ENCODE measurements at places on chromosomes 11 and 22. TPM values are rescaled to one million over a fixed set of nuclear protein-coding genes. Genes with fewer than 3 reads are reported as not detected.

The P2RY6 gene
- not detected for total RNA-seq

The BTBD18 gene
- not detected for total RNA-seq

The NEFH gene
- 7.5 TPM for total RNA-seq

The SLC22A9 gene
- total RNA-seq, result not detected

The KDM4E gene
- not detected for total RNA-seq

The MMP1 gene
- total RNA-seq, result not detected

- DNase-seq, result no peak
Observed at GRCh38 chr11:100636536-100636935, 50.6 kb upstream of the ARHGAP42 start.

- DNase-seq, result no peak
Observed at GRCh38 chr11:44763121-44763820, 36.5 kb downstream of the TSPAN18 start.

DNA sequence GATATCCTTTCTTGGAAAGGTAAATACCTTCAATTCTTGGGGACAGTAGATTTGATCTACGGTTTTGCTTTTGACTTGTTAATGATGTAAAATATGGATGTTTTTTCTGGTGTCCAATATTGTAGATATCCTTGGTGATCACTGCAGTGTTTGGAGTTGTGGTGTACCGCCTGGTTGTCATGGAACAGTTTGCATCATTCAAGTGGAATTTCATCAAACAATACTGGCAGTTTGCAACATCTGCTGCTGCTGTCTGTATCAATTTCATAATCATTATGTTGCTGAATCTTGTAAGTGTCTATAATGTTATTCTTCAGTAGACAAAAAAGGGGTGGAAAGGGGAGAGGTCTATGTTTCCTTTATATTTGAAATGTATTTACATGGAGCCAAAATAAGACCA, 27.4 kb upstream of the MUC15 start:
- no peak for DNase-seq

DNA sequence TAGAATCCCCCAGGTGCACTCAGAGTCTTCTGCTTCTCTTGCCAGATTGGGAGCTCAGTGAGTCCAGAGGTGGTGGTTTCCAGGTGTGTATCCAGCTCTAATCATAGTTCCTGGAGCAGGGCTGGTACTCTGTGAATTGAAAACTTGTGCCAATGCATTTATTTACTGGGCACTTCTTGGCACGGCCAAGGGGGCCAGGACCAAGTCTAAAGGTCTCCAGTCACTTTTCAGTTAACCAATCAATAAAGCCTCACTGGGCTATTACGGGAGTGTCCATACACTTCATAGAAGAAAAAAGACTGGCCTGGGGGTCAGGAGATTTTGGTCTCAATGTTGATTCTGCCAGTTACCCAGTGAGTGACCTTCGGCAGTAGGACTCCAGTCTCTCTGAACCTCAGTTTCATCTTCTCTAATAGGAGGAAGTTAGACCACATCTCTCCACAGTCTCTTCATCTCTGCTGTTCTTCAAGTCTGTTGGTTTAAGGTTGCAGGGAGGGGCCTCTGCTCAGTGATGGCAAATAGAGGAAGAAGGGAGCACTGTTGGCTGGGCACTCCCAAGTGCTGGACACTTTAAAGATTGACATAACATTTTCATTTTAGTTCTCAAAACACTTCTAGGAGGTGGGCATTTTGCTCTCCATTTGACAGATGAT, 188.5 kb upstream of the E2F8 start:
- no peak for DNase-seq

DNA sequence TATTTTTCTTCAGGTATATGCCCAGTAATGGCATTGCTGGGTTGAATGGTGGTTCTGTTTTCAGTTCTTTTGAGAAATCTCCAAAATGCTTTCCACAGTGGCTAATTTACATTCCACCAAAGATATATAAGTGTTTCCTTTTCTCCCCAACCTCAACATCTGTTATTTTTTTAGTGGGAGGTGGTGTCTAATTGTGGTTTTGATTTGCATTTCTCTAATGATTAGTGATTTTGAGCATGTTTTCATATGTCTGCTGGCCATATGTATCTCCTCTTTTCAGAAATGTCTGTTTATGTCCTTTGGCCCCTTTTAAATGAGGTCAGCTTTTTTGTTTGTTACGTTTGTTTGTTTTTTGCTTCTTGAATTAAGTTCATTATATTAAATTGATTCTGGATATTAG, 760.2 kb downstream of the KCNA4 start:
- no peak for DNase-seq

GRCh38 chr11:30395751-30396150, 72.8 kb downstream of the ARL14EP start:
- no peak for DNase-seq

- DNase-seq, result no peak
Observed at GRCh38 chr22:47395481-47395880, 633.0 kb downstream of the TBC1D22A start.

DNA sequence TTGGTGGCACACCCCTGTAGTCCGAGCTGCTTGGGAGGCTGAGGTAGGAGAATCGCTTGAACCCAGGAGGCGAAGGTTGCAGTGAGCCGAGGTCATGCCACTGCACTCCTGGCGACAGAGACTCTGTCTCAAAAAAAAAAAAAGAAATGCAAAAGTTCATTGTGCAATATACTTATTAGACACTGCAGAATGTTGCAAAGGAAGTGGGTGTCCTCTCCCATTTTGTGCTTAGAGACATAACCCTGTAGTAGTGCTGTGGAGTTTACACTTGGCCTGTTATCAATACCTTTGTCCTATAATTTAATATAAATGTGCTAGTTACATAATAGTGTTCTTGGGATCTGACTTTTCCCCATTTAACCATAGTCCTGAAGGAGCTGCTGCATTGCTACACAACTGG, 9.4 kb downstream of the BCL2L13 start:
- DNase-seq, result no peak

DNA sequence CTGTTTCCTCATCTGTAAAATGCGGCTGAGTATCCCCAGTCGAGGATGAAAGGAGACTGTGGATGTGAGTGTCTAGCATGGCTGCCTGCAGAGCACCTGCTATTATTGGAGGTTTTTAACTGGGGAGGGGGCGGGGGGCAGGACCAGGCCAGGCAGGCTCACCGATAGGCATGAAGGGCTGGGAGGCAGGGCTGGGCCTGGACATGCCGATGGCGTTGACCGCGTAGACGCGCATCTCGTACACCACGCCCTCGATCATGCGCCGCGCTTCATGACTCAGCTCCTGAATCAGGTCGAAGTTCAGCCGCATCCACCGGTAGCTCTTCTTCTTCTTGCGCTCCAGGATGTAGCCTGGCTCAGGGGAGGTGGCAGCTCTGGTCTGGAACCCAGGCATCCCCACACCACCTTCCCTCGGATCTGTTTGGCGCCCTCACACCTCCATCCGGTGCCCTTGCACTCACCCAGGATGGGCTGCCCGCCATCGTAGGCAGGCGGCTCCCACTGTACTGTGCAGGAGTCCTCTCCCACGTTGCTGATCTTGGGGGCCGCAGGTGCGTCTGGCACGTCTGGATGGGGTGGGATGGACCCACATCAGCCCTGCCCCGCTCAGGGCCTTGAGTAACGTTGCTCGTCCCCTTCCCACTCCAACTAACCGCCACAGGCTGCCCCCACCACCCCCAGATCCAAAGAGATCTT, 15.1 kb downstream of the MYBPC3 start:
- no peak for DNase-seq

DNA sequence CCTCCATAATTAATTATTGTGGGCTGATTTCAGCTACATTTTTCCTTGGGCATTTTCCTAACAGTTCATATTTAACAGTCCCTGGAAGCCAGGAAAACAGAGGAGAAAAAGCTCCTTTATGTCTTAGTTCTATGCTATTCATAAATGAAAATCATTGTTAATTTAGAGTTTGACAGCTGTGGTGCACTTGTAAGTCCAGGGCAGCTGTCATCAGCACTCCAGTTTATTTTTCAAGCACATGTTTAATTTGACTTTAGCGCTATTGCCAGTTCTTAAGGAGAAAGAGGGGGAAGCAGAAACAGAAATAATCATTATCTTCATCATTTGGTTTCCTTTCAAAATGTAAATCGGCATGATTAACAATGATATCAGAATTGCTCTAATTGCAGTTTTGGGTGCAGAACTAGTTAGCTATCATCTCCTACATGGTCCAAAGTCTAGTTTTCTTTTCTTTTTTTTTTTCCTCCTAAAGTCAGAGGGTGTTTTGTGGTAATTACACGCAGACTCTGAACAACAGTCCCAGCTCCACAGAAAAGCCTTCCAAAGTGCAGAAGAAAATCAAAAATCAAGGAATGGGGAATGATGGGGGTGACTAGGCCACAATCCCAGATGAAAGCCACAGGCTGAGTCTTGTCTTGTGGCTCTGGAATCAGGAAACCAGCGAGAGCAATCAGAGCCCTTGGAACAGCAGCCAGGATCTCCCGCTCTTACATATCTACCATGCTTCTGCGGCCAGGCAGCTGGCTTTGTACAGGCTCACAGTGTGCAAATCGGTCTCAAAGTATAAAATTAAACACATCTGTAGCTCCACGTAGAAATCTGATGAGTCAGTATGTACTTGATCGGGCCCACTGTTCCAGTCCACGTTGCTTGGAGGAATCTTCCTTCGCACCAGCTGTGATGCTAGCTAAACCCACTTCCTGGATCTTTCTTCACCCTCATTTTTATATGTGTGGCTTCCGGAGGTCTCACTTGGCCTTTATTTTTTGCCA, 91.9 kb downstream of the SPON1 start:
- no peak for DNase-seq

- DNase-seq, result no peak
Observed at GRCh38 chr11:113349528-113349927, 35.1 kb downstream of the TTC12 start.

- DNase-seq, result no peak
Observed at GRCh38 chr11:103980108-103980507, 56.3 kb upstream of the DDI1 start.

DNA sequence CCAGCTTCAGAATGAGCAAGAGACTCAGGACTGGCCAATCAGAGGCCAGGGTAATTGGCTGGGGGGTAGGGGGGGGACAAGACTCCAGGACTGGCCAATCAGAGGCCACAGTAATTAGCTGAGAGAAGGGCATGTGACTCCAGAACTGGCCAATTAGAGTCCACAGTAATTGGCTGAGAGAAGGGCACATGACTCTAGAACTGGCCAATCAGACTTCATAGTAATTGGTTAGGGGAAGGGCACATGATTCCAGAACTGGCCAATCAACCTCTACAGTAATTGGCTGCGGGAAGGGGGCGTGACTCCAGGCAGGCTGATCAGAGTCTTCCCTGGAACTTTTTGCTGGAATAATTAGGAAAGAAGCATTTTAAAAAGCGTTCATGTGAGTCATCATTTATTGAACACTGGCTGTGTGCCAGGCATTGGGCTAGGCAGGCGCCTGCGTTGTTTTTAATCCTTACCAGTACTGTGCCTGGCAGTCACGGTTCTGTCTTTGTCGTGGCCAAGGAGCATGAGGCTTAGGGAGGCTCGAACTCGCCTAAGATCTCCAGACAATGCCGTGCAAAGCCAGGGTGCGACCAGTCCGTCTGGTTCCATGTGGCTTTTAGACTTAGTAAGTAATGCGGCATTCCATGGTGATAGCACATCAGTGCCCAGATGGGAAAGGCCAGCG, 508.1 kb downstream of the TBC1D22A start:
- no peak for DNase-seq

GRCh38 chr11:36305047-36305446, 9.0 kb downstream of the PRR5L start:
- no peak for DNase-seq

DNA sequence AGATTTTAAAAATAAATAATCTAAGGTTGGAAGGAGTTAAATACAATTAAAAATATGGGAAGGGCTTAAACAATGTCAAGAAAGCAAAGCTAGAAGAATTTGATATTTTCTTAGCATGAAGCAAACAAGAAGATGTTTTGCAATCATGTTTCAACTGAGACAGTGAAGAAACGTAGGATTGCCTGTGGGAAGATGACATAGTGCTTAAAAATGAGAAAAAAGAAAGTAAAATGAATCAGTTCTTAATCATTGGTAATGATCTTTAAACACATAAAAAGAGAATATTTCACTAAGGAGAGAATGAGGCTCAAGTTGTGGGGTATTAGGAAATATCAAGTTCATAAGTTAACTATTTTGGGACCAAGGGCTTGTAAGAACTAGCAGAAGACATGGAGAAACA, 855.0 kb downstream of the METTL15 start:
- DNase-seq, result no peak

DNA sequence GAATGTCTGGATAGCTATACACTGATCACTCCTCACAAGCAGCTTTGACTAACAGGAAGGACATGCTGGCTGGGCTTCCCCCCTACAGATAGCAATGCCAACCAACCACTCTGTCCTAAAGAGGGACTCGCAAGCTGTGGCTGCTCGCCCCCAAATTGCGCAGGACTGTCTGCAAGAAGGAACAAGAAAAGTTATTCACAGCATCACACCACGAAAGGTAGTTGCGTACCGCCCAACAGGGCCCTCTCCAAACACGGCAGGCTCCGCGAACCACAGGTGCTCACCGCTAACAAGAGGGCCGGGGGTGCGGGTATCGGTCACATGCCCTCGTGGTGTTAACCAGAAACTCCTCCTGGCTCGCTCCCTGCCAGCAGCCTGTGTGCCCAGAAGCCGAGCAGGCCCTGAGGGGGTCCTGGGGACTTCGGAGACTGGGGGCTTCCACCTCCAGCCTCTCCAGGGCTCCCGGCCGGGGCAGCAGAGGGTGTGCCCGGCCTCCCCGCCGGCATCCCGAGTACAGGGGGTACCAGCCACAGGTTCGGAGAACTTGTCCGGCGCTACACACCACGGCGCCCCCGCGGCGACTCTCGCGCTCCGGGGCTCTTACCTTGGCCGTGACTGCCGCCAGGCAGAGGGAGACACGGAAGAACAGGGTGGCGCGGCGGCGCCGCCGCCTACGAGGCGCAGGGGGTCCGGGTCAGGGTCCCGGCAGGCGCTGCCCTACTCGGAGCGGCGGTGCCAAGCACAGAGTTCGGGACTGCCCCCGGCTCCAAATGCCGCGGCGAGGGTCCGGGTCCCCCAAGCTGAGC, 682 bp downstream of the LARGE1 start:
- DNase-seq, result no peak

DNA sequence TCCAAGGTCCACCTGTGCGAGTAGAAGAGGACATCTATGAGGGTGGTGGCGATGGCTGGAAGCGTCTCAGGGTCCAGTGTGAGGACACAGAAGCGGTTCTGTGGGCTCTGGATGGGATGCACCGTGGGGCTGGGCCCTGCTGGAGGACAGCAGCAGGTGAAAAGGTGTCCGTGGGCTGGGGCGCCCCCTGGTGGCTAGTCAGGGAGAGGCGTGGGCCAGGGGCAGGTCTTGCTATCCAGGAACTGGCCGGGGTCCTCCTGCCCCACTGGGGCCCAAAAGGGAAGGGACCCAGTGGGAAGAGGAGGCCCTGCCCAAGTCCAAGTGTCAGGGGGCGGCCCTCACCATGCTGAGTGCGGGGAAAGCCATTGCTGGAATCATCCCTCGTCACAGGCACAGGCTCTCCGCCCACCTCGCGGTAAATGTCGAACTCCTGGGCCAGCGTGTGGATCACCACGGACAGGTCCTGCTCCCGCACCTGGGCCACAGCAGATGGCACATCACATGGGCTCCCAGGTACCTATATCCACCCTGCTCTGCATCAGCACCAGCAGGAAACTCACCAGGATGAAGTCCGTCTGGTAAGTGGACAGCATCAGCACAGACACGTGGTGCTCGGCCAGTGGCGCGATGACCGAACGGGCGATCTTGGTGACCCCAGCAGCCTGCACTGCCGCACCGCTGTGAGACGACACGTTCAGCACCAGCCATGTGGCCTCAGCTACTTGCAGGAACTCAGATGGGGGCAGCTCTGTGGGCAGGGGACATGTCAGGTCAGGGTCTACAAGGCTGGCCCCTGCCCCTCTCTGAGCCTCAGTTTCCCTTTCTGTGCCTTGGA, 2.3 kb downstream of the CASTOR1 start:
- peak; percentile 81 for DNase-seq

Data from activated T-helper 2 cell treated with anti-CD3 and anti-CD28 coated beads, Interferon-gamma antibody, Interleukin-2, Interleukin-4, amounts not matched to agents 10 μg/mL and 5 μg/mL and 100 μg/mL, durations not matched to agents 14 hours and 24 hours and 36 hours (primary cell).